ENCODE measurements at places on chromosomes 16 and 17.

GRCh38 chr17:78899361-78900260 is 3.4 kb downstream of the CEP295NL start:
- no peak for DNase-seq
- H3K4me3 ChIP-seq = no peak overlapping the region
- peaks cover 6% of the 10 kb centered on the region for H3K4me1 ChIP-seq
- peaks cover 3% of the 10 kb centered on the region for H3K36me3 ChIP-seq
- peak overlapping the region; percentile 41 for H3K27ac ChIP-seq

GRCh38 chr16:23105309-23105708 is 43.9 kb downstream of the USP31 start:
- H3K4me3 ChIP-seq = no peak overlapping the region
- H3K36me3 ChIP-seq = peaks cover 19% of the 10 kb centered on the region
- no peaks in the 10 kb centered on the region for H3K27me3 ChIP-seq
- peaks cover 2% of the 10 kb centered on the region for H3K4me1 ChIP-seq
- H3K27ac ChIP-seq = no peak overlapping the region

GRCh38 chr16:85570213-85570734 is 42.8 kb upstream of the GSE1 start:
- H3K27ac ChIP-seq = peak overlapping the region; percentile 75
- DNase-seq = no peak
- peaks cover 4% of the 10 kb centered on the region for H3K36me3 ChIP-seq
- H3K27me3 ChIP-seq = no peaks in the 10 kb centered on the region

DNA sequence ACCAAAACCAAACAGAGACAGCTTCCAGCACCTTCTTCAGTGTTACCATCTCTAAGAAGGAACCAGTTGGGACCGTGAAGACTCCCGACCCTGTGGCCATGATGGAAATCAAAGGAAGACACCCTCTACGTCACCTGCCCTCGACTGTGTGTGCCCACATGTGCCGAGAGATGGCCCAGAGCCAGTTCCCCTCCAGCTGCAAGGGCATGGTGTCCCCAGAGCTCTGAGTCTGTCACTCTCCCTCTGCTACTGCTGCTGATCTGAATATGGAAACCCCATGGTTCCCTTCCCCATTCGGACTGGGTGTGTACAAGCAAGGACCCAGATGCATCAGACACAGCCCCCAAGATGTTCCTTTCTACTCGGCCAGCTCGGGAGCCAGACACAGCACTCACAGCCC is 76.4 kb downstream of the SOCS1 start:
- no peaks in the 10 kb centered on the region for H3K27me3 ChIP-seq
- H3K36me3 ChIP-seq = peaks cover 27% of the 10 kb centered on the region
- no peak for DNase-seq
- peaks cover 28% of the 10 kb centered on the region for H3K4me1 ChIP-seq
- no peak overlapping the region for H3K27ac ChIP-seq
- H3K4me3 ChIP-seq = no peak overlapping the region

- H3K27me3 ChIP-seq = no peaks in the 10 kb centered on the region
- H3K4me1 ChIP-seq = no peaks in the 10 kb centered on the region
- H3K36me3 ChIP-seq = peaks cover 17% of the 10 kb centered on the region
These were observed 425.1 kb downstream of the SLC39A11 start for GRCh38 chr17:72667096-72668063.

DNA sequence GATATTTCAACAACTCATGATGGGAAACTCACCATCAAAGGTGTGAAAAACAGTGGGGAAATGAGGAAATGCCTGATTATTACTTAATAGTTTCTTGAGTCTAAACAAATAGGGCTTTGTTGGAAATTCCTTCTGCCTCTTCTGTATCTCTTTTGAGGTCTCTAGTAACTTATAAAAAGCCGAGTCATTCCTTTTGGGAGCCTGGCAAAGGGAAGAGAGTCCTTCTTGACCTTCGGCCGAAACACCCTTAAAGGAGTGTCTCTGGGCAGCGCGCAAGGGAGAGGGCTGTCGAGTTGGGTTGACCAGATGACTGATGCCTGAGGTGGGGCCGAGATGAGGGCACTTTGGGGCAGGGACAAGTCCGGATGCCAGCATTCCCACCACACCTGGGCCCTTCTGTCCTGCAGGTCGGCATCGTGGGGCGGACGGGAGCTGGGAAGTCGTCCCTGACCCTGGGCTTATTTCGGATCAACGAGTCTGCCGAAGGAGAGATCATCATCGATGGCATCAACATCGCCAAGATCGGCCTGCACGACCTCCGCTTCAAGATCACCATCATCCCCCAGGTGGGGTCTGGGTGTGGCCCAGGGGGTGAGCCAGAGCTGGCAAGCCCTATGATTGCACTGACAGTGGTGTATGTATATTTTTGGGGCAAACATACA is 89.2 kb downstream of the ABCC6 start:
- no peaks in the 10 kb centered on the region for H3K27me3 ChIP-seq
- H3K4me3 ChIP-seq = no peak overlapping the region
- H3K36me3 ChIP-seq = peaks cover 49% of the 10 kb centered on the region
- H3K27ac ChIP-seq = no peak overlapping the region

DNA sequence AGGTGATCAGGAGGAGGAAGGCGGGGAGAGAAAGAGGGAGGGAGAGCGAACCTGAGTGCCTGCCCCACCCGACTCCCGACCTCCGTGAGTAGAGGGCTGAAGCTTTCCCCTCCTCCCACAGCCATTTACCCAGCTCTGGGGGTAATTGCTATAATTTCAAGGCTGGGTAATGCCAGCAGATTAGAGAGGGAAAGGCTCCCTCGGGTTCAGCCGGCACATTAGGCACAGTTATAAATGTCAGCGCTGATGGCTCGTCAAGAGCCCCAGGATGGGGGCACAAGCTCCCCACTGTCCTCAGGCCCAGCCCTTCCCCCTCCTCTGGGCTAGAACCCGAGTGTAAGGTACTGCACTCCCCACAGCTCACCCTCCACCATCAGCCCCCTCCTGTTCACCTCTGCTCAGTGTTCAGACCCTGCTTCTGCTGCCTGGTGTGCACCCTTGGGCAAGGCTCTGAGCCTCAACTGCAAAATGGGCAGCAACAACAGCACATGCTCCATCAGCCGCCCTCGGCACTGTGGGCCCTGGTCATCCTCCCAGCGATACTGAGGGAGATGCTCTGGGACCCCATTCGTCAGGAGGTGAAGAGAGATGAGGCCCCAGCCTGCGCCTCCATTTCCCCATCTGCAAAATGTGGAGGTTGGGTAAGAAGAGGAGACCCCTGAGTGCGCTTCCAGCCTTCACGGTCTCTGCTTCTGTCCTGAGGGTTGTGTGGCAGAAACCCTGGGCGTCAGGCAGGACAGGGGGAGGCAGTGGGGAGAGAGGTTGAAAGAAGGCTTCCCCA is 77.2 kb downstream of the NT5M start:
- peaks cover 7% of the 10 kb centered on the region for H3K27me3 ChIP-seq
- H3K4me1 ChIP-seq = no peaks in the 10 kb centered on the region
- no peaks in the 10 kb centered on the region for H3K36me3 ChIP-seq
- no peak for DNase-seq

- peaks cover 13% of the 10 kb centered on the region for H3K4me1 ChIP-seq
- H3K27me3 ChIP-seq = peaks cover 6% of the 10 kb centered on the region
- no peak overlapping the region for H3K4me3 ChIP-seq
- no peak for DNase-seq
- H3K27ac ChIP-seq = no peak overlapping the region
These were observed 18.6 kb upstream of the C17orf113 start for GRCh38 chr17:42068979-42069378.

- H3K36me3 ChIP-seq = peaks cover 2% of the 10 kb centered on the region
- H3K27ac ChIP-seq = no peak within 1 kb of the TSS
- peaks cover 3% of the 10 kb centered on the region for H3K4me1 ChIP-seq
- peak within 1 kb of the TSS; percentile 35 for H3K4me3 ChIP-seq
- no peak for DNase-seq
These were observed at the start of gene BEAN1 for GRCh38 chr16:66427036-66427860. Gene BEAN1, plus strand, starts transcription at chr16:66427295. Its CDS starts 10,382 bp downstream, at chr16:66437677.

Measured in memory B cell (primary cell).